ENCODE measurements at places on chromosomes 12 and 14. TPM values are rescaled to one million over a fixed set of nuclear protein-coding genes. Genes with fewer than 3 reads are reported as not detected.

The KRT6A gene
- total RNA-seq, result not detected

The SIRT4 gene
- 6.3 TPM for total RNA-seq

The IFNG-AS1 gene
- 0.31 TPM for total RNA-seq

The COPZ1 gene
- total RNA-seq, result 143 TPM

The FBRSL1 gene
- total RNA-seq, result 6.9 TPM

The ABCD4 gene
- 33.5 TPM for total RNA-seq

The RARG gene
- total RNA-seq, result 17.5 TPM

The ERBB3 gene
- 126 TPM for total RNA-seq

The ATP5MC2 gene
- 443 TPM for total RNA-seq

The ALDH2 gene
- 14.6 TPM for total RNA-seq

The SPTB gene
- 126 TPM for total RNA-seq

The CD163 gene
- 6.9 TPM for total RNA-seq

The CD9 gene
- 60.7 TPM for total RNA-seq

The DYRK4 gene
- 30.4 TPM for total RNA-seq

The CCND2 gene
- total RNA-seq, result 152 TPM

The EIF5 gene
- total RNA-seq, result 99.8 TPM

The GPATCH2L gene
- total RNA-seq, result 29.4 TPM

The TAS2R30 gene
- total RNA-seq, result 4.3 TPM

The DHRS4L2 gene
- total RNA-seq, result 13.7 TPM

The ANO4 gene
- 0.35 TPM for total RNA-seq

The NGB gene
- not detected for total RNA-seq

The BBOF1 gene
- total RNA-seq, result 7.8 TPM

The SOAT2 gene
- 0.04 TPM for total RNA-seq
